ENCODE measurements at places on chromosomes 12 and 14. TPM values are rescaled to one million over a fixed set of nuclear protein-coding genes. Genes with fewer than 3 reads are reported as not detected.

Gene ESPL1
- polyA plus RNA-seq, result 1.4 TPM

Gene CAPZA3
- polyA plus RNA-seq, result not detected

Gene E2F7
- 3.6 TPM for polyA plus RNA-seq

Gene GPR162
- 5.6 TPM for polyA plus RNA-seq

Gene OR10A7
- polyA plus RNA-seq, result not detected

Gene KLHL33
- polyA plus RNA-seq, result 0.09 TPM

Gene FZD10
- polyA plus RNA-seq, result not detected

Gene GPR65
- polyA plus RNA-seq, result 0.03 TPM
